ENCODE measurements at places on chromosomes 3 and 15.

DNA sequence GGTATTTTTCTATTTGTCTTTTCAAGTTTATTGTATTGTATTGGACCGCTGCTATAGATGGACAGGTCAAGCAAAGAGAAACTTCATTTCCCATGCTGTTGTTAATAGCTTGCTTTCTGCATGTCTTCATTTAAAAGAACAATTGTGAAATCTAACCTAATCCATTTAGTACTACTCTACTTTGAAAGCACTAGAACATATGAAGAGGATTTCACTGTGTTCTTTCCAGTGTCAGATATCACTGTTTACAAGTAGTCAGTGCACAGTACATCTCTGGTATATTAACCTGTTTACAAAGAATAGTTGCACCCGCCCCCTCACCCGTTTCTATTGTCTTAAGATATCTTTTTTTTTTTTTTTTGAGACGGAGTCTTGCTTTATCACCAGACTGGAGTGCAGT lies 21.8 kb upstream of the EDEM1 start:
- DNase-seq: no peak

DNA sequence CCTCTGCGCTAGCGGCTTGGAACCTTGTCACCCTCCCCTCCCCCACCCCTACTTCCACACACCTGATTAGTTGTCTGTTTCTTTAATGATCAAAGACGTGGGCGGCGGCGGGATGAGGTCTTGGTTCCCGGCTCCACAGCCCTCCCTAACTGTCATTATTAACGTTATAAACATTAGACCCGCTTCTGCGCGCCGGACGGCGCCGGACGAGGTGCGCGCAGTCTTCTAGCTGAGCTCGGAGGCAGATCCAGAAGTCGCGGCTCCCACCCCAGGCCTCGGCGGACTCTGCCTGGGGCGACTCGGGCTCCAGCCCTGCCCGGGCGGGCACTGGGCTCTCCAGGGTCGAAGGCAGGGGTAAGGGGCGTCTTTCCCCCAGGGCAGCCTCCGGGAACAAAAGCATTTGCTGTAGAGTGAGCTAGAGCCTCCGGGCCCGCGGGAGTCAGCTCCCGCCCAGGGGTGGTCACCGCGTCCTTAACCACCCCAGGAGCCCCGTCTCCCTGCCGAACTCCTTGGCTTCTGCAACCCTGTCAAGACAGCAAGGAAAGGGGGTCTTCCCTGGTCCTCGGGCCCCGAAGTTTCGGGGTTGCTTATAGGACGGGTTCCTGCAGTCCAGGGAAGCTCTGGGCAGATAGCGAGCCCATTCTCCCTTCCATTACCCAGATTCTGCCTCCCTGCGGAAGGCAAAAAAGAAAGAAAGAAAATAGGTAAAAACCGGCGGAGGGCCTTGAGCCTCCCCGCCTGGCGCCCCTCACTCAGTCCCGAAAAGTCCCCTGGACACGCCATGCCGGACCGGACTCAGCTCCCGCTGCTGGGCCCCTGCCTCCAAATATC lies 2.2 kb upstream of the ISLR2 start:
- no peak for DNase-seq

GRCh38 chr3:68009900-68010299 lies 355.5 kb upstream of the SUCLG2 start:
- no peak for DNase-seq

GRCh38 chr3:33578325-33579177 lies 138.3 kb upstream of the UBP1 start:
- no peak for DNase-seq

GRCh38 chr3:127082066-127082465 lies 99.2 kb downstream of the PLXNA1 start:
- DNase-seq: no peak

- DNase-seq: no peak
Observed at GRCh38 chr3:133915685-133916658, 20.3 kb upstream of the RAB6B start.

GRCh38 chr3:195537995-195538394 lies 5.1 kb downstream of the PPP1R2 start:
- DNase-seq: no peak

DNA sequence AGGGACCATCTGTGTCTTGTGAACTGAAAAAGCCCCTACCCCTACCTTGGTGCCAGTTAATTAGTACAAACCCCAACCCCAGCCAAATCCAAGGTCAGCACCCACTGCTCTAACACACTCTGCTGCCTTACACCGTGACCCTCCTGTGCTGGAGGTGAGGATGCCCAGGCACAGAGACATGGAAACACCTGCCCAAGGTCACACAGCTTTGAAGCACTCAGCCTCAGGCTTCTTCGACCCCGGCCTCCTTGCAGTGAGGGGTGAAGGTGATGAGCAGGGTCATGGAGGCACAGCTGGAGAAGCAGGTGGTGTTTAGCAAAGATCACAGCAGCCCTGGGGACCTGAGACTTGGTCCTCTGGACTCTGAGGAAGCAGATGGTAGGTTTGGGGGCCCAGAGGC lies 39.0 kb upstream of the SLC6A6 start:
- no peak for DNase-seq

DNA sequence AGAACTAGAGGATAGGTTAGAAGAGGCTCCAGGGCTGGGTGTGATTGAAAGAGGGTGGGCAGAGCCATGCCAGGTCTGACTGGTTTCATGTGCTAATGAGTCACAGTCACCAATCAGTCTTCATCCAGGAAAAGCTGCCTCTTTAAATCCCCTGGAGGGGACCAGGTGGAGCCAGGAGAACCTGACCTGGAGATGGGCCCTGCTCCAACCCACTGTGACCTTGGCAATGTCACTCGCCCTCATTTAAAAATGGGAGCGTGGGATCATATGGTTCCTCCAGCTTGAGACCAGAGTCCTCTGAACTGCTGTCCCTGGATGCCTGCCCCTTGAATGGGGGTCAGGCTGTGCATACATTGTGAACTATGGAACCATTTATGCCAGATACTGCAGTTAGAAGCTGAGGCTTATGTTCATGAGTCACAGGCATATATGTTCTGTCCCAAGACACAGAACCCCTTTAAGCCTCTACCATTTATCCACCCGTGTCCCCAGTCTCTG lies 23.0 kb downstream of the HES1 start:
- no peak for DNase-seq

DNA sequence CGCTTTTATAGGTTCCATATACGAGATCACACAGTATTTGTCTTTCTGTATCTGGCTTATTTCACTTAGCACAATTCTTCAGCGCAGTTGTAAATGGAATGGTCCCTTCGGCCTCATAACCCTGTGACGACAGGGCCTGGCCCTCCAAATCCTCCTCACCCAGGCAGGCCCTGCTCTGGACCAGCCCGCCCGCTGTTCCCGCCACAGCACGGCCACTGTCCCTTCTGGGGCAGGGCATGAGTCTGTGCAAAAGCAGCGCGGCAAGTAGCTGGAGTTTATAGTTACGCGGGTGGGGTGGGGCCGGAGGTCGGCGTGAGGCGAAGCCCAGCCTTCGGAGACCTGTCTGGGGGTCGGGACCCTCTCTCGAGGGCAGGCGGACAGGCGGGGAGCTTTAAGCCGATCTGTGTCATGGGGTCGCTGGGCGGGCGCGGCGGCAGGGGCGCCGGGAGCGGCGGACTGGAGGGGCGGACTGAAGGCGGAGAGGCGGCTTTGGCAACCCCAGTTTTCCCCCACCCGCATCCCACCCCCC lies 543 bp downstream of the ARPIN start:
- no peak for DNase-seq

GRCh38 chr3:156873906-156874305 lies 47.8 kb downstream of the LEKR1 start:
- DNase-seq: no peak

- no peak for DNase-seq
Observed at GRCh38 chr3:170081079-170081741, 43.4 kb downstream of the GPR160 start.

DNA sequence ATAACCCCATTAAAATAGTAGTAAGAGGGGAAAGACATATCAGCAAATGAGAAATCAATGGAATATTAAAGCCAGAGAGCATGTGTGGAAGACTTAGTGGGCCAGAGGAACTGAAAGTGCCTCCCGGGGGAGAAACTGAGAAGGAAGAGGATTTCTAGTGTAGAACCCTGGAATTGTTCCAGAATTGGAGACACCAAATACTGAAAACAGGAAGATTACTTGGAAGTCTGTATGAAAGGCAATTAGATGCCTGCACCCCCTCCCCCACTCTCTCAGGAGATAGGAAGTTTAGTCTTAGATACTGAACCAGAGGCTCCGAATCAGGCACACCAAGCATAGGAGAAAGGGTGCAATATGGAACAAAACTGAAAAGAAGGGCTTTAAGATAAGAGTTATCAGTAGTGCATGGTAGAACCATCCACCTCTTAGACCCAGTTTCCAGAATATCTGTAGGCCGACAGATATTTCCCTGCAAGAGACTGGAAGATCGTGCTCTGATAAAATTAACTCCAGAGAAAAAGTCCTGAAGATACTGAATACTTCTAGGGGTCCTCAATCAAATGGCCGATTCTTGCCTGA lies 32.4 kb downstream of the KLHL18 start:
- DNase-seq: no peak

DNA sequence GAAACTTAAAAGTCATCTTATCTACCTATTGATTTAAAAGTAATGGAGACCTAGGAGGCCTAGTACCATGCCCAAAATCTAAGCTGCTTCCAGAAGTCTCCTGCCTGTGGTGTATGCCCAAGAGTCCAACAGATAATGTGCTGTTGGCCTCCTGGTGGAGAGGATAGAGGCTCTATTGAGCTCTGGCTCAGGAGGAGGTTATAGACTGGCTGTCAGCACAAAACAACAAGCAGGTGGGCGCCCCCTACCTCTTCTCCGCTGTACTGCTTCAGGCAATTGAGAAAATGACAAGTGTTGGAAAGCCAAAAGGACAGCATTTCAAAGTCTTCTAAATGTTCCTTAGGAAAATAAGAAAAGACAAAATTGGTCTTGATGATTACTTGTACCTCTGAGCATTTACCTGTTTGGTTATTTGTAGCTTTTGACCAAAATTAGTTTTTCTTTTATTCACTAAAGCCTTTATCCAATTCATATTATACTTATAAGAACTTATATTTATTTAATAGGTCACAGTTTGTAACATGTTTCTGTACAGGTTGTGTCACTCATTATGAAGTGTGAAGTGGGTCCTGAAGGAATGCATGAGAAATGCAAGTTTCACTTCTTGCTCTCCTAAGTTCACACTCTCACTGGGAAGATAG lies 17.2 kb upstream of the GNB5 start:
- DNase-seq: peak; percentile 74

GRCh38 chr15:78382114-78382880 lies 42.1 kb downstream of the CRABP1 start:
- DNase-seq: no peak

DNA sequence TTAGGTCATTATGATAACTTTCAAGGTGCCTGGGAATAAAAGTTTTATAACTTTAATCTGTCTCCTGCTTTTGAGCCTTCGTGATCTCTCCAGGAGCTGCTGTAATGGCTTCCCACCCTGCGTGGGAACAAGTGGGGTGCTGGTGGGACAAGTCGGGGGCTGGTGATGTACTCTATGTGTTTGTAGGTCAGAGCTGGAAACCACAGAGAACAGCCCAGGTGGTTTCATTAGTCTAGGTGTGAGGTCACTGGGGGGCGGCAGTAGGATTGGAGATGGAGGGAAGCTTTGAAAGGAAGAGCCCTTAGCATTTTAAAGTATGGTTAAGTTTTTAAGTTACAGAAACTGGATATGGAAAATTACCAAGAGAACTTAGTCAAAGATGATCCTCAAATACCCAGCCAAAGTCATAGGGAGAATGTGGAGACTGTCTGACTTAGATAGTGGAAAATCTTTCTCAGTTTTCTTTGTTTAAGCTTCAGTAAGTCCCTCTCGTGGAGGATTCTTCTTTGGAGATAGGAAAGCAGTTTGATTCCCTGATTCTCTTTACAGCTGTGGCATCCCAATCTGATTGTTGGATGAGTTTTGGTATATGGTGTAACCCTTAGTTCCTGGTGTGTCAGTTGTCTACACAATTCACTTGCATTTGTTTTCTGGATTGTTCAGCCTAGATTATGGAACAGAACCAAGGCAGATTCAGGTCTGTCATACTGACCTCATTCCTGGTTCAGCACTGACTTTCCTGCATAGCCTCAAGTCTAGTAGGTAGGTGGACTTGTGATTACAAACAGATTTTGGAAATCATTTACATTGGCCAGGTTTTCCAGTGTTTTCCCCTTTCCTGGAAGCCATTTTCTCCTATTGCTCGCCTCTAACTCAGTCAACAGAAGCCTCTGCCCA lies 115.6 kb downstream of the FNDC3B start:
- DNase-seq: no peak

GRCh38 chr3:8143186-8143585 lies 358.4 kb upstream of the LMCD1 start:
- no peak for DNase-seq

DNA sequence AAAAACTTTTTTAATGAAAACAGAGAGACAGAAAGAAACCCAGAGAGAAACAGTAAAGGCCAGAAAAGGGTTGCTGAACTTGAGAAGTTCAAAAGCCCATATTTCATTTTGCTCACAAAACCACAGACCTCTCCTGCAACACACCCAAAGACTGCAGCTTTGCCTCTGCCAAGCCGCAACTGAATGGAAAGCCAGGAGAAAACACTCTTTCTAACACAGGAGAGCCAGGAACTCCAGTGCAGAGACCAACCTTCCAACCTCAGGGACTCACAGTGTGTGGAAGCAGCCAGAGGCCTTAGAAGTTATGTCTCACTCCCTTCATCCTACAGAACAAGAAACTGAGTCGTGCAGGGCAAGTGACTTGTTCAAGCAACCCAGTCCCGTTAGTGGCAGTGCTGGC lies 163.1 kb upstream of the HES1 start:
- DNase-seq: no peak

- no peak for DNase-seq
Observed at GRCh38 chr3:149542375-149543312, 68.1 kb downstream of the TM4SF4 start.

Data from NCI-H460 (cell line).